HT1080 (cell line): ENCODE measurements at places on chromosomes 1 and 21. TPM values are rescaled to one million over a fixed set of nuclear protein-coding genes. Genes with fewer than 3 reads are reported as not detected.

DNA sequence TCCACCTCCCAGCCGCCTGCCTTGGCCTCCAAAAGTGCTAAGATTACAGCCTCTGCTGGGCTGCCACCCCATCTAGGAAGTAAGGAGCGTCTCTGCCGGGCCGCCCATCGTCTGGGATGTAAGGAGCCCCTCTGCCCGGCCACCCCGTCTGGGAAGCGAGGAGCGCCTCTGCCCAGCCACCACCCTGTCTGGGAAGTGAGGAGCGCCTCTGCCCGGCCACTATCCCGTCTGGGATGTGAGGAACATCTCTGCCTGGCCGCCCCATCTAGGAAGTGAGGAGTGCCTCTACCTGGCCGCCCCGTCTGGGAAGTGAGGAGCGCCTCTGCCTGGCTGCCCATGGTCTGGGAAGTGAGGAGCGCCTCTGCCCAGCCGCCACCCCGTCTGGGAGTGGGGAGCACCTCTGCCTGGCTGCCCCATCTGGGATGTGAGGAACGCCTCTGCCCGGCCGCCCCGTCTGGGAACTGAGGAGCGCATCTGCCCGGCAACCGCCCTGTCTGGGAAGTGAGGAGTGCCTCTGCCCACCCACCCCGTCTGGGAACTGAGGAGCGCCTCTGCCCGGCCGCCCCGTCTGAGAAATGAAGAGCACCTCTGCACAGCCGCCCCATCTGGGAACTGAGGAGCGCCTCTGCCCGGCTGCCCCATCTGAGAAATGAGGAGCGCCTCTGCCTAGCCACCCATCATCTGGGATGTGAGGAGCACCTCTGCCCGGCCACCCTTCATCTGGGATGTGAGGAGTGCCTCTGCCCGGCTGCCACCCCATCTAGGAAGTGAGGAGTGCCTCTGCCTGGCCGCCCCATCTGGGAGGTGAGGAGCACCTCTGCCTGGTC lies 137.8 kb upstream of the PALMD start:
- no peak for DNase-seq

DNA sequence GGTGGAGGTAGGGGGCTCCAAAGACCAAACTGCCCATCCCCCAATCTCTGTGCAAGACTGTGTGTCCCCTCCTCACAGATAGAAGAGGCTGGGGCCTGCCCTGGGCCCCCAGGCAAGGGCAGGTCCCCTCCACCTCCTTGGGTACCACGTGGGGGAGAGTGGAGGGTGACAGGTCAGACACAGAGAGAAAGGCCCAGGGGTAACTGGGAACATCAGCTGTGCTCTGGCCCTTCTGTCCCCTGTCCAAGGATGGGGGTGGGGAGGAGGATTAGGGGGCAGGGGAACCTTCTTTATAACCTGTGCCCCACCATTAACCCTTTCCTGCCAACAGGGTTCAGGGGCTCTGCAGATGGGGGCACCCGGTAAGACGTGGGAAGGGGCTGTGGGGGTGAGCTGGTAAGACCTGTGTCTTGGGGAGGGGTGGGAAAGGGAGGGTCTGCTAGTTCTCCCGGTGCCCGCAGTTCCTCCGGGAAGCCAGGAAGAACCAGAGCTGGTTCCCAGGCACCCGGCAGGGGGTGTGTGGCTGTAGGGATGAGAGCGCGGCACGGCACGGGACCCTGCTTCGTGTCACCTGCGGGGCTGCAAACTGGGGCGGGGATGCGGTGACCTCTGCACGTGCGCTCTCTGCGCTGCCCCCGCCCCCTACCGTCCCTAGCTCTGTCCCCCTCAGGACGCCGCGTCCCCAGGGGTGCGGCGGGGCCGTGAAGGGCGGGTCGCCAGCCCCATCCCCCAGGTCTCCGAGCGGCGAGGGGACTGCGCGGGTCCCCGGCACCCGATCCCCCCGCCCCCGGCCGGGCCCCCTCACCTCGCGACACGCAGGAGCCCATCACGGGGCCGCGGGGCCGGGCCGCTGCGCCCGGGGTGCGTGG lies 601 bp downstream of the FAM131C start:
- no peak for DNase-seq

The IVL gene
- 0.26 and 0.33 TPM in 2 replicates for total RNA-seq

- DNase-seq: no peak
Measured at GRCh38 chr1:204530932-204531331, 14.7 kb downstream of the MDM4 start.

- DNase-seq: peak; percentile 9
Measured at GRCh38 chr1:220528679-220529501, 954 bp downstream of the MARK1 start.
